ENCODE measurements at places on chromosomes 3 and 15. TPM values are rescaled to one million over a fixed set of nuclear protein-coding genes. Genes with fewer than 3 reads are reported as not detected.

DNA sequence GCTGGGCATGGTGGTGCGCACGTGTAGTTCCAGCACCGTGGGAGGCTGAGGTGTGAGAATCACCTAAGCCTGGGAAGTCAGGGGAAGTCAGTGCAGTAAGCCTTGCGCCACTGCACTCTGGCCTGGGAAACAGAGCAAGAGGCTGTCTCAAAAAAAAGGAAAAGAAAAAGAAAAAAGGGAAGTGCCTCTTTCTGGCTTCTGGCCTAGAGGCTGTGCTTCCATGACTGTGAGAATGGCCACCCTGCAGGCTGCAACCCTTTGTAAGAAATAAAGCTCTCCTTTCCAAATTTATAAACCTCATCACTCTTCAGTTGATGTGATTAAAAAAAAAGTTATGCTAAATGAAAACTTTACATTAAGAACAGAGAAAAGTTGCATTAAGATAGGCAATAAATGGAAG lies 774.3 kb downstream of the TUSC7 start:
- no peak for DNase-seq

The OCA2 gene
- 0.16 TPM for total RNA-seq

The MYO9A gene
- 32.7 TPM for total RNA-seq

GRCh38 chr15:99268431-99268830 lies 17.1 kb downstream of the LRRC28 start:
- DNase-seq = no peak

GRCh38 chr15:47932261-47932660 lies 188.5 kb upstream of the SLC24A5 start:
- no peak for DNase-seq

The SLC28A1 gene
- total RNA-seq = 0.46 TPM

DNA sequence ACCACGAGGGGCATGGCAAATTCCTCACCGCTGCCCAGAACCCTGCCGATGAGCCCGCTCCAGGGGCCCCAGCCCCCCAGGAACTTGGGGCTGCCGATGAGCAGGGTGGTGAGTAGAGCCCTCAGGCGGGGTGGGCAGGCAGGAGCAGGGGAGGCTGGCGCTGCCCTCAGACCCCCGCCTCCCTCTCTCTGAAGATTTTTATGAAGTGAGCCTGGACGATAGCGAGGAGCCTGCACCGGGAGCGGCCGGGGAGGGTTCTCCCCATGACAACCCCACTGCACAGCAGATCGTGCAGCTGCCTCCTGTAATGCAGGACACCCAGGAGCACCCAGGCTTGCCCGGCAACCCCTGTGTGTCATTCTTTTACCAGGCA lies 56.7 kb upstream of the UBE2Q2 start:
- DNase-seq = no peak

The RLBP1 gene
- not detected for total RNA-seq

The TMEM62 gene
- total RNA-seq = 9.4 TPM

- DNase-seq = no peak
Observed at GRCh38 chr3:83902787-83903533, 1055.8 kb upstream of the CADM2 start.

- no peak for DNase-seq
Observed at GRCh38 chr3:159583662-159584061, 405.0 kb upstream of the IL12A start.

- no peak for DNase-seq
Observed at GRCh38 chr3:183590442-183590841, 34.9 kb upstream of the KLHL6 start.

DNA sequence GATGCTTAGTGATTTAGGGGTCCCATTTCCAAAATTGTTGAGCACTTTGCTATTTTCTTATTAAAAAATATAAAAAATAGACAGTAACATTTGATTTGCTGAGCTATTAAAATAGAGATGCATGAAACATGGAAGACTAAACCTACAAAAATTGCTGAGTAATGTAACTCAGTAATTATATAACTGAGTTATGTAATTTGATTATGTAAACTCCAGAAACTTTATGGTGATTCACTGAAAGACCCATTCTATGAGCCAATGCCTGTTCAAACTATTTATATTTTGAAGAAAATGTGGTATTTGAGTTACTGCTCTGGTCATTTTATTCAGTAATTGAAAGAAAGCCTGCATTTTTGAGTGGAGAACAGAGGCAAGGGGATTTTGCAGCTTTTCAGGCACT lies 1221.5 kb upstream of the ALCAM start:
- DNase-seq = no peak

The BNC1 gene
- 0.16 TPM for total RNA-seq

DNA sequence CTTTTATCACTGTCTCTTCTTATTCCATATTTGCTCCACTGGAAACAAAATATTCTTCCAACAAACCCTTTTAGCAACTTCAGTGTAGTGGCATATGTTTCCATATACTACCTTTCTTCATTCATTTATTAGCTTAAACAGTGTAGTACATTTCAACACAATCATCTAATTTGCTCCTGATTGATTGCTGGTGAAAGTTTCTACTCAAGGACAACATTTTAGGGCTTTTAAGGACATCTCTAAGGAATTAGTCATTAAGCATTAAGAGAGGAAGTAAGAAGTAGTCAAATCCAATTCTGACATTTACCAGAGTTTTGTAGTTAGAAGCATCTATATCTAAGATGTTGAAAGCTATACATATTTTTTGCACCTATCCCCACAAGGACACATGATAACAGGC lies 55.8 kb downstream of the RSRC1 start:
- DNase-seq = no peak

The SYNPR gene
- not detected for total RNA-seq

GRCh38 chr3:186825294-186825821 lies 17.2 kb upstream of the ADIPOQ start:
- DNase-seq = no peak

The CHRFAM7A gene
- 0.22 TPM for total RNA-seq

GRCh38 chr3:63975723-63976122 lies 47.6 kb downstream of the PSMD6 start:
- DNase-seq = peak; percentile 68

All from Right ventricle myocardium superior (tissue), 1 donor.